ENCODE measurements at places on chromosomes 12 and 14. TPM values are rescaled to one million over a fixed set of nuclear protein-coding genes. Genes with fewer than 3 reads are reported as not detected.

Gene FGF23
- 0.25 TPM for total RNA-seq

Gene KRT74
- total RNA-seq = 2.2 TPM

Gene KCNJ8
- 37.5 TPM for total RNA-seq

Gene NKX2-1
- not detected for total RNA-seq

Gene VPS37B
- total RNA-seq = 22.2 TPM

Gene SLC25A21
- total RNA-seq = 1.9 TPM

Gene RNU7-1
- total RNA-seq = not detected

Gene SLCO1C1
- 0.47 TPM for total RNA-seq

Gene REM2
- total RNA-seq = not detected
